KG1 (cell line): ENCODE measurements at places on chromosomes 6 and 20.
A peak's percentile ranks its signal among the peaks of the same experiment; 100 is the strongest.

GRCh38 chr6:75431379-75431778 is 62.2 kb downstream of the FILIP1 start:
- DNase-seq = no peak

GRCh38 chr20:35263532-35264341 is 14.2 kb downstream of the MMP24OS start:
- DNase-seq = no peak

DNA sequence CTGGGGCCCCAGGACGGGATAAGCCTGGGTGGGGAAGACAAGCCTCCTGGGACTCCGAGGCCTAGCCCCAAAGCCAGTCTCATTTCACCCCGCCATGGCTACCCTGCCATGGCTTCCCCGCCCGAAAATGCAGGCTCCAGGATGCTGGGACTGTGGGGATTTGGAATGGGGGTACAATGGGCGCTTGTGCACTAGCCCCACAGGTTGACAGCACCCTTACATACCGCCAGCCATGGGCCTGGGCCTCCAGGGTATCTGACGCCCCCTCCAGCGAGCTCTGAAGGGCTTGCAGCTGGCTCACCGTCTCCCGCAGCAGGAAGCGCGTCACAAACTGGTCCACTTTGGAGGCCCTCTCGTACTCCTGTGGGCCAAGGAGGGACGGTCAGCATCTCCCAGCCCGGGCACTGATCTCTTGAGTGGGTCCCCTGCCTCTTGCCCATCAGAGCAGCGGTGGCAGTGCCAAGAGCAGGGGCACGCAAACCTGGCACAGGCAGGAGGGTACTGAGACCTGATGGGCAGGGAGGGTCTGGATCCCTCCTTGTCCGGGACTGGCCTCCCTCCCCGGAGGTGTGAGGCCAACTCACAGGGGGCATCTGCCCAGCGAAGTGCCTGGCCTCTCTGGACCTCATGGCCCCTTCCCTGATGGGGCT is 2.0 kb upstream of the C20orf144 start:
- no peak for DNase-seq

GRCh38 chr20:46791722-46792416 is 82.4 kb downstream of the SLC2A10 start:
- DNase-seq = no peak

DNA sequence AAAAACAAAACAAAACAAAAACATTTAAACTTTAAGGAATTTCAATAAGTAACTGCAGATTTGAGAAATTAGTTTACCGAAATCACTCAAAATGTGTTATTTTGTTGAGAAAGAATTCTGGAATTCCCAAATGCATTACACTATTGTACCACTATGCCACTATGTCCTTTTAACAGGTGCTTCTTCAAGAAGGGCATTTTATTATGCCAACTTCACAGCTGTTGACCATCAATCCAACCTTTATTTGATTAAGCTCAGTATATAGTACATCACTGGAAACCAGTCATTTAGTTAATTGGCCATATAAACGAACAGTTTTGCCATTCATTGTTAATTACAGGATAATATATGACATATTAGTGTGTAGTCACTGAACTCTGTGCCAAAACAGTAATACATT is 221.7 kb downstream of the ARHGAP18 start:
- DNase-seq = no peak

DNA sequence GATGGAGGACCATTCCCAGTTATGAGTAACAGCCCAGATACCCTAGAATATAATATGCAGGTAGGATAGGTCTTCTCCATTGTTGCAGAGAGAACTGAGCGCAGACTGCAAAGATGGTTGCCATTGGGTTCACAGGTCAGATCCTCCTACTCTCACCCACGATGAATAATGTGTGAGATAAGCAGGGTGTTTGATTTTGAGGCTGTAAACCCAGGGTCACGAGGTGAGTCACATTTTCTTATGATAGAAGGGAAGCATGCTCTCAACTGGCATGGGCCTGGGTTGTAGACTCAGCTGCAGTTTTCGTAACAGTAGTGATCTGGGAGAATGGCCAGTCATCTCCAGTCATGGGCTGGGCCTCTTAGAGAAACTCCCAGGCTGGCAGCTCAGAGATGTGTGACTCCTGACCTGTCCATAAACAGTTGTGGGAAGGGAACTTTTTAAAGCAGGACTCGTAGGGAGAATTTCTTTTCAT is 74.2 kb downstream of the CD164 start:
- no peak for DNase-seq

DNA sequence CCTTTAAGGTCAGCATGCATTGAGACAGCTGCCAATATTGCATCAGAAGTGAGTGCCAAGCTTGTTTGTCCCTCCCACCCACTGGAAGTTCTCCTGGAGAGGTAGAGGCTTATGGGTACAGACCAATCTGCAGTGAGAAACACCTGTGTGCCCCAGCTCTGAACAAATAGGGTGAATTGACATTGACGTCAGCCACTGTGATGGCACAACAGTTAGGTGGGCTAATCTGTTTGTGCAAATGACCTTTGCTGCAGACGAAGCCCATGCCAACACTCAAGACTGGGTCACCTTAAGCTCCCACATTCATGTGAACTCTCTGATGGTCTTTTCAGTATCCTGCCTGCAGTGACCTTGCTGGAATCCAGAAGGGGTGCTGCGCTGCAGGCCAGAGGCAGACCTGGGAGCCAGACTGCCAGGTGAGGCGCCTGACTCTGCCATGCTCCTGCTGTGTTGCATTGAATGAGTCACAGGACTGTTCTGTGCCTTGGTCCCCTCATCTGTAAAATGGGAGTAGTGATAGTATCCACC is 99.9 kb downstream of the ALDH8A1 start:
- DNase-seq = no peak

DNA sequence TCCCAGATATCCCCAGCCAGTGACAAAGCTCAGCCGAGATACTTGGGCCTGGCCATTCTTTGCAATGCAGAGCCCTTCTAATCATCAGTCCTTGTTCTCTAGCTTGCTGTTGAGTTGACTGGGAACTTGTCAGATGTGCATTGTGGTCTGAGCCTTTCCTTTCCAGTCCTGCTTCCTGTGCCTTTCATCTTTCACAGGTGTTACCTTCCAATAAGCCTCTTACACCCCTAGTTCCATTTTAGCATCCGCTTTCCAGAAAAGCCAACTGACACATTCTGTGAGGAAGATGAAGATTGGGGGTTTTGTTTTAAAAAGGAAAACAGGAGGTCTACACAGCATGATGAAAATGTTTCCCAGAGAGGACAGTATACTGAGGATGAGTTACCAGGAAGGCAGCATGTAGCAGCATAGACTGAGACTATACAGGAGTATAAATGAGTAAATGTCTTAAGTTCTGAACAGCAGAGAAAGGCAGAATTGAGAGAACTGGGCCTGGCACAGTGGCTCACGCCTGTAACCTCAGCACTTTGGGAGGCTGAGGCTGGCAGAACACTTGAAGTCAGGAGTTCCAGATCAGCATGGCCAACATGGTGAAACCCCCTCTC is 5.6 kb upstream of the CEP85L start:
- no peak for DNase-seq

DNA sequence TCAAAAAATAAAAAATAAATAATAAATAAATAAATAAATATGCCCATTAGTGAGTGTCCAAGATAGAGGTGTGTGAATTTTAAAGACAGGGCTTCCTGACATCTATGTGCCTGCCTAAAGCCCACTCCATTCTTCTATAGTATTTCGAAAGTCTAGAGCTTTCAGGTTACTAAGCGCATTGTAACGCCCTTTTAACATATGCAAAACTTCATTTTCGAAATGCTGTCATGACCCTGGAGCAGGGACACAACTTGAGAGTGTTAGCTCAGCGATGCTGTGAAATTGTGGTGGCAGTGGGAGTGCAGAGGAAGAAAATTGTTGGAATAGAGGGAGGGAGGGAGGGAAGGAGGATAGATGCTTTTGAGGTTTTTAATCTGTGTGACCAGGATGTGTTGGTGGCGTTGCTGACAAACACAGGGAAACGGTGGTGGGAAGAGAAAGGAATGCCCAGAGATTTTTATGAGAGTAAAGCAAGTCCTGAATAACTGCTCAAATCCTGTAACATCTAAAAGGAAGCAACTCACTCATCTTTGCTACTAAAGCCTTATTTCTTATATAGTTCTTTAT is 169.3 kb downstream of the ARID1B start:
- no peak for DNase-seq

DNA sequence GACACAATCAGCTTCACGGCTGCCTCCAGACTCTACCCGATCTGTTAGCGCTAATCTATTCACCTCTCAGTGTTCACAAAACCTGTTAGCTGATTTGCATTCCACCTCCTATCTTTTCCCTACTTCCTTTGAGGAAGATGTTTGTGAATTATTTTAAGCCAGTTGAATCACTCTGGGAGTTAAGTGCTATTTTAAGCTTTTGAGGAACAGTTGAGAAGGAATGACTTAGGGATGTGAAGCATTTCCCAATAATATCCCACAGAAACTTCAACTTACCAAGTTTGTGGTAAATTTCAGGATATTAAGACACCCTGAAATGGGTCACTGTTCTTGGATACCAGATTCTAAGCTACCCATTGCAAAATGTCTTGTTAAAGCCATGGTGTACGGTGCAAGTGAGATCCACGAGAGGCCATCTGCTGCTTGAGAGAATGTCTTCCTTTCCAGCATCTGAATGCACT is 145.2 kb upstream of the CITED2 start:
- no peak for DNase-seq

- no peak for DNase-seq
Observed at GRCh38 chr20:18279242-18279641, 9.1 kb upstream of the ZNF133 start.

DNA sequence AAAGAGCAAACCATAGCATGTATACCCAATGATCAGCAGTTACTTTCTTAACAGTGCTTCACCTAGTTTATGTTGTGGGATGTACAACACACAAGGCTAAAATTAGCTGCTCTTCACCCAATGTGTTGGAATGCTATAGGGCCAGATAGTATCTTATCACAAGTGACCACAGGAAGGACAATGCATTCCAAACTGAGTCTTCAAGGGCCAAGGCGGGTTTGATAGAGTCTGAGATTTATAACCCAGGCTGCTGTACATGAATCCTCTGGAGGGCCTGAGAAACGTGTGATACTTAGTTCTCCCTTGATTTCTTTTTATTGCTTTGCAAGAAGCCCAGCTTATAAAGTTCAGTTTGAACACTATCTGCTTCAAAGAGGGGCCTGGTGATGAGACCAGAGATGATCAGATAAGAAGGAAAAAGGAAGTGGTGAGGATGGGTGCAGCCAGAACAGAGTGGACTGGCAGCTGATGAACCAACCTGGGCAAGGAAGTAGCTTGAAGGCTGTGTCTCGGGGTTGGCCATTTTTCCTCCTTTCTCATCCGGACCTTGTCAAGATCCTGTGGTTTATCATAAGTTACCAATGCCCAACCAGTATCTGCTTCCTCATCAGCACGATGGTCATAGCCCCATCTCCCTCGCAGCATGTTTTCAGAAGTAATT is 62.2 kb upstream of the BMP2 start:
- DNase-seq = peak; percentile 13

DNA sequence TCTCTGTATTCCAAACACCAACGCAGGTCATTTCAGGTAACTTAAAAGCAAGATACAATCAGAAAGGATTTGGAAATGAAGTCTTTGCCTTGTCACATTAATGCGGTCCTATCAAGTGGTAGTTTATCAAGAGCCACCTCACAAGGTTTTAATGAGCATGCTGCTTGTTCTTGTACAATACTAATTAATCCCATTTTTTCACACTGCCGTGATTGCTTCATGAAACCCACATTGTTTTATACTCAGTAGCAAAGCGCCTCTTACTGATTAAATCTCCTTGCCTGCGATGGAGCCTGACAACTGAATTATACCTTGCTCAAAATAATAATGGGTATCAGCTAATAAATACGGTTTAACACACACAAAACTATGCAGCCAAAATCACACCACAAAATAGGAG is 234.1 kb upstream of the TSHZ2 start:
- DNase-seq = no peak

GRCh38 chr6:138404666-138405337 is 779 bp downstream of the HEBP2 start:
- peak; percentile 8 for DNase-seq

DNA sequence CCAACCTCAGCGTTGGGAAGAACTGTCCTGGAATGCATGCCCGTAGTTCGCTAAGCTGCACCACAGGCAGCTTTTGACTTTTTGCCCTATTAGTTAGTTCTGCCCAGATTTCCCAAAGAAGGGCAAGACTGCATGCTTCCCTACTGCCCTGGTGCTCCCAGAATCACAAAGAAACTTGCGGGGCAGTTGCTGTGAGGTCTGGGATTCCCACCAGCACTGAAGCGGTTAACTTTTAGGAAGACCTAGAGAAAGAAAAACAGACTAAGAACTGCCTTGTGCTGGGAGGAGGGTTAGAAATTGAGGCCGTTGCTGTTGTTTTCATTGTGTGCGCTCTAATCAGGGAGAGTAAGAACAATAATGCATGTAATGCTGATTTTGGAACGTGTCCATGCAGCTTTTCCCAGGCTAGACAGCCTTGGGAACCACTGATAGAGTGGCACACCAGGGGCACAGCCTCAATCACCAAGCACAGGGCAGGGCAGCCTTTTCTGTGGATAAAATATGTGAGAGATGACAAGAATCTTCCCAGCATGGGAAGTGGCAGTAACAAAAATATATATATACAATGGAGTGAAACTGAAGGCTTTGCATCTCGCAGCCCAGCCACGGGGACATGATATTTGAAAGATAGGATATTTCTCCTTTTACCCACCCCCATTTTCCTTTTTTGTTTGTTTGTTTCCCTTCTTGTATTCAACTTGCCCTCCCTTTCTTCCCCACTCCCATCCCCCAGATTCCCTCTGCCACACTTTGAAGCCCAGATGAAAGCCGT is 137.7 kb upstream of the HEY2 start:
- DNase-seq = no peak

- DNase-seq = peak; percentile 72
Observed at GRCh38 chr6:35719830-35720733, 16.8 kb upstream of the ARMC12 start.

GRCh38 chr6:2939315-2940009 is 31.9 kb downstream of the SERPINB6 start:
- no peak for DNase-seq

GRCh38 chr6:8578006-8578405 is 142.7 kb upstream of the SLC35B3 start:
- DNase-seq = no peak

DNA sequence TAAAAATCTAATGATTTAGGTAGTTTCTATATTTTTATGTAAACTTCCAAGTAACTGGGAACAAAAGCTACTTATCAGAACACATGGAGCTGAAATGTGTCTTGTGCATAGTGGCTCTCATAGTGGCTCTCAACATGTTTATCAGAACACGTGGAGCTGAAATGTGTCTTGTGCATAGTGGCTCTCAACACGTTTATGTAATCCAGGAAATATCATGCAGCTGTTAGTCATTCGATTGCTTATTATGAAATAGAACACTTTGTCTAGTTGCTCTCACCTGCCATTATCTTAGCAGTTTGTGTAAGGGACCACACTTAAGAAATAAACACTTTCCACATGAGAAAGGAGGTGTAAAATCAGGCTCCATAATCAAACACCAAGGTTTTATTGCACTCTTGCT is 119.2 kb upstream of the ASCC3 start:
- DNase-seq = no peak

DNA sequence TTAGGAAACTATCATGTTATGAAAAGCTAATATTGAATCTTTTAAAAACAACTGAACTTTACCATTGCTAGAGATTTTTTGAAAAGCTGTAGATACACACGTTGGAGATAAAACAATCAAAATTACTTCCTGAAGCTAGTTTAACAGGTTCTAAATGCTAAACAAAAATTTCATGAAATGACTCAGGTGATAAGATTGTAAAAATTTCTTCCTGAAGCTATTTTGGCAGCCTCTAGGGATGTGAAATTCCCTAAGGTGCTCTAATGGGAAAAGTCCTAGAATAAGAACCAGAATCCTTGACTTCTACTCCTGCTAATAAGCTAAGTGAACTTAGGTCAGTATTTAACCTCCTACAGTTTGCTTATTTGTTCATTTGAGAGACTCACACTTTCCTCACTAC is 8.5 kb downstream of the GCM2 start:
- no peak for DNase-seq
